ENCODE measurements at places on chromosomes 1 and 21.
A peak's percentile ranks its signal among the peaks of the same experiment; 100 is the strongest.

GRCh38 chr1:212203630-212204029, 81.6 kb upstream of the PPP2R5A start:
- no peak for DNase-seq

DNA sequence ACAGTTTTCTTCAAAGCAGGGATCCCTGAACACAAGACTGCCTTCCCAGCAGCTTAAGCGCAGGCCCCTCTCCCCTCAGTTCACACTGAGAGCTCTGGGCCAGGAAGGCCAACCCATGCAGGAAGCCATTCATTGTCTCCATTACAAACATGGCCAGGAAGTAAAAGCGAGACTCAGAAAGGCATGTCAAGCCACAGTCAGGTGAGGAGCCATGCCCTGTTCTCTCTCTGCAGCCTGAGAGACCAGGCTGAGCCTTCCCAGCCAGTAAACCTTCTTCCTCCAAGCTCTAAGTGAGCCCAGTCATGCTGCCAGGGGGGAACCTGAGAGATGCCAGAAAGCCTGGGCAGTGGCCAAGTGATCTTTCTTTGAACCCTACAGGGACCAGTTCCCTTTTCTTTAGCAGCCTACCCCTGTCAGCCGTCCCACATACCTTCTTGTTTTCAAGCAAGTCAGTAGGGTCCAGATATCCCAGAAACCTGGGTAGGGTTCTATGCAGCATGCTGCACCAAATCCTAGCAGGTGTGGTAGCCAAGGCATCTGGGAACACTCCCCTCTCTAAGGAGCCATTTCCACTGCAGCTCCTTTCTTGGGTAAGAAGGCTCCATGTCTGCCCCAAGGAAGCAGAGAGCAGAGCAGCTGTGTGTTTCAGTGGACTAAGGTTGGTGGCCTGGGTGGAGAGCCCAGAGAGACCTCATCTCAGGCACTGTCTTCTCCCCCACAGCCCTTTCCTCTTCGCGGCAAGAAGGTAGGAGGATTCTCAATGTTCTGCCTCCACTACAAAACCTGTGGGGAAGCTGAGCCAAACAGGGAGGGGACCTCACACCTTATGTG, 977 bp downstream of the TRAF3IP3 start:
- peak; percentile 41 for DNase-seq

GRCh38 chr1:170735366-170736263, 71.7 kb downstream of the PRRX1 start:
- DNase-seq, result no peak

GRCh38 chr21:15014221-15014620, 50.6 kb downstream of the NRIP1 start:
- no peak for DNase-seq

- DNase-seq, result no peak
Observed at GRCh38 chr1:186785503-186785902, 43.2 kb upstream of the PLA2G4A start.

DNA sequence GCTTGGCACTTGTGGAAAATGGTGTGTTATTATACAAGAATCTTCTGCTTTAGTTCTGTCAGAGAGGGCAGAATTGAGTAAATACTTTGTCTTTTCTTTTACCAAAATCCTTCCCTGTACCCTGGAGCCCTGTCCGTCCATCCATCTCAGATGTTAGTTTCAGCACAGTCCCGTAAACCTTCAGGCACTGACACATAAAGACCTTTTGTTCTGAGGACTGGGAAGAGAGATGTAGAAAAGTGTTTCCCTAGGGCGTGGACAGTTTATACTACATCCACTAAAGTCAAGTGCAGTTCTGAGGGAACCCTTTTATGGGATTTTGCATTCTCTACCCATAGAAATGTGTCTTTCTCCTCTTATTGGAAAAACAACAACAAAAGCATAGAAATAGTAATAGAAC, 162.4 kb downstream of the PDE4B start:
- no peak for DNase-seq

- peak; percentile 38 for DNase-seq
Observed at GRCh38 chr1:117061986-117062415, 1.9 kb downstream of the TTF2 start.

- no peak for DNase-seq
Observed at GRCh38 chr21:29064850-29065481, 8.5 kb downstream of the CCT8 start.

DNA sequence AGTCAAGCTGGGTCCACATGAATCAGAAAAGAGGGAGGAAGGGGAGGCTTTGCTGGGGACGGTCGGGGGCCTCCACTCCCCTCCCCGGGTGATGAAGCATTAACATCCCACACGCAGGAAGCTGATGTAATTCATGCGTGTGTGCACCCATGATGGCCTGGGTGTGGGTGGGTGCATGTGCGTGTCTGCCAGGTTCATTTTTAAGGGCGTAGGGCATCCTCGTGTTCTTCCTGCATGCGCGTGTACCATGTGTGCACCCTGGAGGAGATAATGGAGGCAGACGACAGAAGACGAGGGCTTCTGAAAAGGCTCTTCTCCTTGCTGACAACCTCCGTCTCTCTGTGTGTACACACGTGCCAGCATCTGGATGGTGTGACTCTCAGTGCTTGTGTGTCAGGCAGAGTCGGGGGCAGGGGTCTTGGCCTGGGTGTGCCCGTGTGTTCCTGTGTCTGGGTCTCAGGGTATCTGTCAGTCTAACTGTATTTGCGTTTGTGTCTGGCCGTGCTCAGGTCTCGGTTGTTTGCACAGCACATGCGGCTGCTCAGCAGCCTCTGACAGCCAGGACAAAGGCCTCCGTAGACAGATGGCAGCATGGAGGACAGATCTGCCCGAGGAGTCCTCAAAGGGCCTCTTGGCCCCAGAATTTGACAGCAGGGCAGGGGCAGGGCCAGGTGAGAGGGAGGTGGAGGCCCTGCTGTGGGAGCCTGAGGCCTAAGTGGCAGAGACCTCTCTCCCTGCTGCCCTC, 2.4 kb downstream of the RAP1GAP start:
- DNase-seq, result no peak

GRCh38 chr1:30645807-30646206, 77.6 kb downstream of the MATN1 start:
- no peak for DNase-seq

- no peak for DNase-seq
Observed at GRCh38 chr1:13832536-13832935, 132.5 kb downstream of the PRDM2 start.

- DNase-seq, result no peak
Observed at GRCh38 chr1:17023573-17023972, 11.8 kb upstream of the ATP13A2 start.

GRCh38 chr1:9455487-9456234, 83.6 kb upstream of the SLC25A33 start:
- peak; percentile 72 for DNase-seq

DNA sequence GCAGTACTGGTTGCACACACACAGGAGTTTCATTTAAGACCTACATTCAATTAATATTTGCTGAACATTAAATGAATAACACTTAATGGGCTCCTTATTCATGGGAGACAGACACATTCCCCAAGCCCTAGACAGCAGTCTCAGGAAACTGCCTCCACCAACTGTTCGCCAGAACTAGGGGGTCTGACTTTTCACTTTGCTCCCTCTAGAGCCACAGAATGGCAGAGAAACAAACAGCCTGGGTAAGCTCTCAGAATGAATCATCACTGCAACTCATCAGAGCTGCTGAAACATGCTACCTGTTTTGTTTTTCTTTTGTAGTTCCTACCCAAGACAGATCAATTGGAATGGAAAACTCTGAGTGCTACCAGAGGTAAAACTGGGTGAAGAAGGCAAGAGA, 31.7 kb downstream of the ELK4 start:
- no peak for DNase-seq

DNA sequence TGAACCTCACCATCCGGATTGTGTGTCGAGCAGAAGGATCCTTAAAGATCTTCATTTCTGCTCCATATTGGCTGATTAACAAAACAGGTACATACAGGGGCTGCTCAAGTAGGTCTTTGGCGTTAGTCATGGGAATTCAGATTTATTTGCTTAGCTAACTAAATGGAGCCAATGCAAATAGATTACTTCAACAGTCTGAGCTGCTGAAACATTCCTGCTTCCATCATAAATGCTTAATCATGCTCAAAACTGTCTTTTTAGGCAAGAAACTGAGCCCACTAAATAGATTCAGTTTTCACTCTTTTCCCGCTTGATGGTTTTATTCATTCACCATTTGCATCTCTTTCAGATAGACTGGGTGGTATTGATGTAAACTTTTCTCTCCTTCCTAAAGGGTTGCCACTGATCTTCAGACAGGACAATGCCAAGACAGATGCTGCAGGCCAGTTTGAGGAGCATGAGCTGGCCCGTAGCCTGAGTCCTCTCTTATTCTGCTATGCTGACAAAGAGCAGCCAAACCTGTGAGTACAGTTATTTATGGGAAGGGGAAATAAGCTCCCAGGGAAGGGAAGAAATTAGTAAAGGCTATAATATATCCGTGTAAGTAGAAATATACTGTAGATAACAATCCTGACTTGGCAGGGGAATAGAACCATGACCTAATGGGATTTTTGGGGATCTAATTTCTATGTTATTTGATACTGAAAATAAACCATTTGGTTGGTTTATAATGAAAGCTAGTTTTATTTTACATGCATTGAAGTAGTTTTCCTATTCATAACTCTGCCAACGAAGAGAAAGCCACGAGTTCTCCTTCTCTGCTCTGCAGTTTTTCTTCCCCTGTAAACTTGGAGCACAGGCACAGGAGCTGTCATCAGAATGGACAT, 126.4 kb downstream of the VPS13D start:
- DNase-seq, result no peak

DNA sequence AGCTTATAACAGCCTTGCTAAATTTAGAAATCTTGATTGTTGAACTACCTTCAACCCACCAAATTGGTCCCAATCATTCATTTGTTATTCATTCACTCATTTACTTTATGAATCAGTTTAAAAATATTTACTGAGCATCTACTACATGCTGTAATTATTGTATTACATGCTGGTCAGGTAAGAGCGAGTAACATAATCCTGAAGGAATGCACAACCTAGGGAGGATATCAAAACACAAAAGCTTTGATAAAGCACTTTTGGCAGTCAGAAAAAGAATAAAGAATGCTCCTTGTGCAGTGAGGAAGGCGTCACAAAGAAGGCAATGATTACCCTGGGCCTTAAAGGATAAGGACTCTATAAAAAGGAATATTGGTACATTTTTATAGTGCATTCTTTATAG, 518.9 kb upstream of the NR5A2 start:
- DNase-seq, result no peak

- DNase-seq, result no peak
Observed at GRCh38 chr1:17875882-17876280, 120.7 kb downstream of the ACTL8 start.

- peak; percentile 55 for DNase-seq
Observed at GRCh38 chr1:160664573-160665051, 17.8 kb upstream of the SLAMF1 start.

GRCh38 chr1:157597959-157598667, at the start of gene FCRL4:
Gene FCRL4, minus strand, starts transcription at chr1:157598085. Its CDS starts 141 bp downstream, at chr1:157597944.
- no peak for DNase-seq

DNA sequence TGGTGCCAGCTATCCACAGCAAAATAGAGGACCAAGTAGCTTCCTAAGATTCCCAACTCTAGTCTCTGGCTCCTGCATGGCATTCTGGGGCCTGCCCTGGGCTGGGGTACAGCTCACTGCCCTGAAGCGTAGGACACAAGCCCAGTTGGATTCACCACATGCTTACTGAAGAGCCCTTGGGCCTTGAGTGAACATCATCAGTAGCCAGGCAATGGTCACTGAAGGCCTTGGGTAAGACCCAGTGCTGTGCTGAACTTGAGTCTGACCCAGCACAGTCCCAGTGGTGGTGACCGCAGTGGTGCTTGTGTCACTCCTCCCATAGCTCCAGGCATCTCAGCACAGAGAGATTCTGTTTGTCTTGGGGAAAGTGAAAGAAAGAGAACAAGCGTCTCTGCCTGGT, 7.7 kb upstream of the LCE3A start:
- no peak for DNase-seq

- DNase-seq, result no peak
Observed at GRCh38 chr1:71462247-71462646, 381.4 kb upstream of the ZRANB2 start.

DNA sequence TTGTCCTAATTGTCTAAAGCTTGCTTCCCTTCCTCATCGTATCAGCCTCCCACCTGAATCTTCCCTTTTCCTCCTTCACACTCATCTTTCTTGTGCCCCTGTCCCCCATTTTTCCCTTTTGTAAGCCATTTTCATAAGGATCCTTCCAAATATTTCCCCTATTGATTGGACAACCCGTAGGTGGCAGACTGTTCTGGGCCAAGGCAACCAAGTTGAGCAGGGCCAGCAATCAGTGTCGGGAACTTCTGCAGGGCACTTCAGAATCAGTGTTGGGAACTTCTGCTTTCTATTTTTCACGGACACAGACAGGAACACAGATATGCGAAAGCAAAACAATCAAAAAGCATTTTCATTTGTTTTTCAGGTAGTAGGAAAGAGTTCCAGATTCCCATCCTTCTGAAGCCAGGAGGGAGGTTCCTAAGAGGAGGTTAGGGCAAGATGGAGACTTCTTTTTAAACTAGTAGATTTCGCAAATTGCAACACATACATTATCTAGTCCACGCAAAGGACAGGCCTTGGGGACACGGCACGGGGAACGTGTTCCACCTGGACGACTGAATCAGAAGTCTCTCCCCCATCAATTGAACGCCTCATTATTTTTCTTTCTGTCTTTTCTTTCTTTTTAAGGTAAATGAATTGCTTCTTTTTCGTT, 691 bp upstream of the MPZL1 start:
- no peak for DNase-seq

DNA sequence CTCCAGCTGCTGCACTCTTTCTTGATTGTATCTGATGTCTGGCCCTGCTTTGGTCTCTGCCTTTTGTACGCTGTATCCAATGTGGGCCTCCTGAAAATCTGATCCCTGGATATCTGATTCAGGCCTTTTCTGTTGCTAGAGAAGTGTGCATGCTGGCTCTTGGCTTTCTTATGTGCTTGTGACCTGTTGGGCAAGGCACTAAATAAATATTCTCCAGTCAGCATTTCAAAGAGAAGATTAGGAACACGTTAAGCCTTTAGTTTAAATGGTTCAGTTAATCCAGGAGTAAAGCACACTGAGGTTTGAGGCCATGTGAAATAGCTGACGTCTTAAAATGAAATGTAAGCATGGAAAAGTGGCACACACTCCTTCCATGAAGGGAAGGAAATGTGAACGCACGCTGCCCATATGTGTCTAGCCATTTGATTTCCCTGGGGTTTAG, 9.3 kb upstream of the F3 start:
- DNase-seq, result no peak

GRCh38 chr1:217333939-217334338, 297.0 kb downstream of the GPATCH2 start:
- peak; percentile 2 for DNase-seq

GRCh38 chr21:27152996-27153395, 186.1 kb upstream of the ADAMTS5 start:
- DNase-seq, result no peak
